ENCODE measurements at places on chromosomes 11 and 22.

- no peak for DNase-seq
These were observed 13.3 kb downstream of the SLCO2B1 start for GRCh38 chr11:75163921-75164849.

DNA sequence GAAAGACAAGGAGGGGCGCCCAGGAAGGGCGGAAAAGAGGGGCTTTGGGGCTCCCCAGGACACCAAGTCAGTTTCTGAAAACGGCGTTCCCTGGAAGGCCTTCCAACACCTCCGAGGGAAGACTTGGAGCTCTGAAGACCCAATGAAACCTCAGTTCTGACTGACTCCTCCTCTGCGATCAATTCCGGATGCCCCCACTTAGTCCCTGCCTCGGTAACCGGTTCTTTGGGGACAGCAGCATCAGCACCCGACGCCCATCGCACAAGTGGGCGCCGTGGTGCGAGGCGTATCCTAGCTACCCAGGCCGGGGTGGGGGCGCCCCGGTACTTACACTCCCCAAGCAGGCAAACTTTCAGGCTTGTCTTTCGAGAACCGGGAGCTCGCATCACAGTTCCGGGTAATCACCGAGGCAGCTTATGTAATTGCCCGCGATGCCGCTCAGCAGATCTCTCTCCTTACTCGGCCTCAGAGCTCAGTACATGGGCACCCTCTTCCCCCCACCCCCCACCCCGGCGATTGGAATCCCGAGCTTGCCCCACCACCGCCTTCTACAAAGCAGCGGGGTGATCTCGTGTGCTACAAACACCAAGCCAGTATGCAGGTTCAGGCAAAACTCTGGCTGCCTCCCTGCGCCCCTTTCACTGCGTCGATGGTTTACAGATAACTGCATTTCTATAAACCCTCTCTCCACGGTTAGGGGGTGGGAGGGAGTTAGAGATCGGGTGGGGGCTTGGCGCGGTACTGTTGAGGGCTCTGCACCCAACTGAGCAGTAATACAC is 2.0 kb downstream of the TENM4 start:
- DNase-seq: peak; percentile 87

GRCh38 chr11:27909386-27909785 is 198.6 kb downstream of the KIF18A start:
- DNase-seq: no peak

- DNase-seq: no peak
These were observed 31.6 kb downstream of the TBC1D22A start for GRCh38 chr22:46794067-46794466.
